Upper lobe of left lung (tissue), 6 donors: ENCODE measurements at places on chromosomes 12 and 14. TPM values are rescaled to one million over a fixed set of nuclear protein-coding genes. Genes with fewer than 3 reads are reported as not detected.

- DNase-seq = no peak
Observed at GRCh38 chr12:92424338-92424737, 278.5 kb upstream of the PLEKHG7 start.

The SCNN1A gene
- total RNA-seq = 535 TPM

DNA sequence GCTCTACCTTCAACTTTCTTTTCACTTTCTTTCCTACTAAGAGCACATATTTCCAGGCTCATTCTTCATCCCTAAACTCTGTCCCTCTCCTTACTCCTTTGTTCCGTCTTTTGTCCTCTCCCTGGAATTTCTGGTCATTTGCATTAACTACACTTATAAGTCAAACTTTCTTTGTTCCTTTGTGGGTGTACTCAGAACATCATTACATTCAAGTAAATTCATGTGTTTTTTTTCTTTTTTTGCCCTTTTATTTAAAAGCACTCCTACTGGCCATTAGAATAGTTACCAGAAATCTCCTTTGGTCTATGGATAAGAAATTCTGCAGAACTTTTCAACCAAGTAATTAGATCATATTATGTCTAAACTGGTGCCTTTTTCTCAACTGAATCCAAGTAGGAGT is 802.6 kb downstream of the DIO2 start:
- DNase-seq = no peak

DNA sequence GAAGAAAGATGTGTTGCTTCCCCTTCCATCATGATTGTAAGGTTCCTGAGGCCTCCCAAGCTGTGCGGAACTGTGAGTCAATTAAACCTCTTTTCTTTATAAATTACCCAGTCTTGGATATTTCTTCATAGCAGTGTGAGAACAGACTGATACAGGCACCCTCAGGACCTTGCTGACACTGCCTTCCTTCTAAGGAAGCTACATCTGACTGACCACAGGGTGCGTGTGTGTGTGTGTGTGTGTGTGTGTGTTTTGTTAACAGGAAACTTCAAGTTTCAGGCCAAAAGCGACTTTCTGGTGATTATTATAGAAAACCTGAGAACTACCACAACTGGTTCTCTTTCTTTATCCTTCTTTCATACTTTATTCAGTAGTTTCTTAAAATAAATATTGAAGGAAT is 149.0 kb downstream of the CAPZA3 start:
- no peak for DNase-seq

DNA sequence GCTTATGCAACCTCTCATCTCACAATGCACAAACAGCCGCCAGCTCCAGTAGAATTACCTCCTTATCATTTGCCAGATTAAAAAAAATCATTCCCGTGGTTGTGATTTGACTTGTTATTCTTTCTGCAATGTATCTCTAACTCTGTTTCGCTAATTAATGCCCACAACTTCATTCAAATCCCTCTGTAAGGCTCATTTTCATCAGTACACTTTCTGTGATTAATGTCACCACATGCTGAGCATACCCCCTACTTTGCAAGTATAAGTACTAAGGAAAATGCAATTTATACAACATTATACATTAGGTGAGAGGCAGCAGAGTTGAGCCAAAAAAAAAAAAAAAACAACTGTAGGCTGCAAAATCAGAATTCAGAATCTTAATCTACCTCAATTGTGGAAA is 166.0 kb downstream of the FSCB start:
- DNase-seq = no peak

The KRT82 gene
- total RNA-seq = not detected

DNA sequence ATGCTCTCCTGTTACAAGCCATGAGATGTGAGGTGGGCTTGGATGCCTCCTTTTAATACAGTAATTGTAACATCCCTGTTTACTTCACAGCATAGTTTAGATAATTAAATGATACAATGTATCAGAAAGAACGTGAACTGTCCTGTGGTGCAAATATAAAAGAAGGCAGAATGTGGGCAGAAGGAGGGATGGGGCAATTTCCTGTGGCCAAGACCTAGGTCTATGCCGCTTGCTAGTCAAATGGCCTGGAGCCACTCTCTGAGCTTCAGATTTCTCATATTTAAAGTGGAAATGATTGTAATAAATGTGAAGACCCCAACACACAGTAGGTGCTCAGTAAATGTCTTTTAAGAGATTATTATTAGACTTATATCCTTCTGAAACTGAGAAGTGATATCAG is 24.0 kb upstream of the EVL start:
- no peak for DNase-seq

DNA sequence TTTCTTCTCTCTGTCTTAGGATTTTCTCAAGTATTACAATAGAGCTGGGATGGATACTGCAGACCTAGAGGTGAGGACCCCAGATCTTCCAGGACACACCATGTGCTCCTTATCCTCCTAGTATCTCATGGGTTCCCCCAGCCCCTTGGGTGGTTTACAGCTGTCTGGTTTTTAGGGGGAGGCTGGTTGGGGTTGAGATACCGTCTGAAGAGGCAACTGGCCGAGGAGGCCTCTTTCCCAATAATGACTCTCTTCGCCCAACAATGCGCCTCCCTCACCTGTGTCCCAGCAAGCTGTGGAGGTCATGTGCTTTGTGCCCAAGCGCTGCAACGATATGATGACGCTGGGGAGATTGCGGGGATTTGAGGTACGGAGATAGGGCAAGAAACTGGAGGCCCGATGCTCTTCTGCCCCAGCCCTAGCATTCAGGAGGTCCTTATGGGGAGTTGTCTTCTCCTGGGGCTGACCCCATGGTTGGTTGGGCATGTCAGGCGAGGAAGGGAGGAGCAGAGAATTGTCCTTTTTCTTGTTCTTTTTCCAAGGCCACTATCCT is 3.8 kb downstream of the ARHGEF25 start:
- no peak for DNase-seq

GRCh38 chr12:91276509-91276908 is 93.9 kb upstream of the DCN start:
- DNase-seq = no peak

DNA sequence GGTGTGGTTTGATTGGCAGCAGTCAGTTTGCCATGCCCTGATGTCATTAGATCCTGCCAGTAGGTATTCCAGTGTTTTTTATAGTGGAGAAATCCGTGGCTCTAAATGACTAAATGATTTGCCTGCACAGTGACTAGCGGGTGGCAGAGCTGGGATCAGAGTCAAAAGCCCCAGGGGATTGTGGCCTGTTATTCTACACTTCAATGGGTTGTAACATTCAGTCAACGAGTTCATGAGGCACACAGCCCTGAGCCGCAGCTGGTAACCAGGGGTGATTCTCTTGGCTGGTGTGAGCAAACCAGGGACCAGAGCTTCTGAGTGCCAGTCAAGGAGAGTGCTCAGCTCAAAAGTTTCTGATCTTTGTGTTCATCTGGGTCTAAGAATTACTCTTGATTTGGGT is 1.8 kb downstream of the MYH6 start:
- no peak for DNase-seq

- DNase-seq = peak; percentile 88
Observed at GRCh38 chr12:1662761-1663439, 28.0 kb upstream of the ADIPOR2 start.

- peak; percentile 97 for DNase-seq
Observed at GRCh38 chr14:99518441-99519346, 37.5 kb downstream of the CCNK start.

GRCh38 chr12:4849115-4849541 is 60.6 kb upstream of the KCNA1 start:
- no peak for DNase-seq

The SLC6A12 gene
- total RNA-seq = 2.4 TPM

- DNase-seq = peak; percentile 82
Observed at GRCh38 chr12:113245695-113246477, 24.6 kb downstream of the TPCN1 start.
